ENCODE measurements at places on chromosomes 7 and 10.
A peak's percentile ranks its signal among the peaks of the same experiment; 100 is the strongest.

DNA sequence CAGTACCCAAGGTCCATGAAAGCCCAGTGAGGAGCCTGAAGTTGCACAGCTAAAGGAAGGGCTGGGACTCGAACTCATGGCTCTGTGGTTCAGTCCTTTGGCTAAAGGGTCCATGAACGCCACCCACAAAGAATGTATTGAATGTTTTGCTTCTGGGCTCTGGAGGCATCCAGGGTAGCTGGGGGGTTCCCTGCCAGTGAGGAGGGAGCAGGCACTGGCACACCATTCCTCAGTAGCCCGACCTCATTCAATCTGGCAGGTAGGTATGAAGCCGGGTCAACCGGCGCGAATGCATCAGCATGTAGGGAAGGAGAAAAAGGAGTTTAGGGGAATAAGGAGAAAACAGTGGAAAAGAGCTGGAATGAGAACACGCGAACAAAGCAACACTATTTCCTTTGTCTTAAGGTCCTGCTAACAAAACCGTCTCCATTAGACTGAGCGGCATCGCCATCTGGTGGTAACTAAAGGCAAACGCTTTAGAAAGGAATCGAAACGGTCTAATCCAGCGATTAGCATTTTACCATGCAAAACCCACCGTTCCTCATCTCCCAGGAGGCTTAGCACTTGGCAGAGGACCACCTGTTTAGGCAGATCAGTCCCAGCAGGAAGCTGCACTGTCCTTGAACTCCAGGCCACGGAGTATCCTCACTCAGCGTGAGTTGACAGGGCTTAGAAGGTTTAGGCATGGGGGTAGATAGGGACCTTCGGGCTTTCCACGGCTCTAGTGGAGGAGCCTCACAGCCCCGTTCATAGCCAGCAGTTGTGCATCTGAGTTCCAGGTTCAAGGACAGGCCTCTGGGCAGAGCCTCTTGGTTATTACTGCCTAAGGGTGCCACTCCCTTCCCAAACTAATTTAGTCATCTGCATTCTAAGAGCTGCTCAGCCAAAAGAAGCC lies 122.8 kb downstream of the UBE2H start:
- DNase-seq, result peak; percentile 30

GRCh38 chr7:144824360-144824759 lies 11.5 kb downstream of the TPK1 start:
- DNase-seq, result no peak

- DNase-seq, result no peak
Measured at GRCh38 chr10:72426986-72427385, 72.3 kb upstream of the DNAJB12 start.

DNA sequence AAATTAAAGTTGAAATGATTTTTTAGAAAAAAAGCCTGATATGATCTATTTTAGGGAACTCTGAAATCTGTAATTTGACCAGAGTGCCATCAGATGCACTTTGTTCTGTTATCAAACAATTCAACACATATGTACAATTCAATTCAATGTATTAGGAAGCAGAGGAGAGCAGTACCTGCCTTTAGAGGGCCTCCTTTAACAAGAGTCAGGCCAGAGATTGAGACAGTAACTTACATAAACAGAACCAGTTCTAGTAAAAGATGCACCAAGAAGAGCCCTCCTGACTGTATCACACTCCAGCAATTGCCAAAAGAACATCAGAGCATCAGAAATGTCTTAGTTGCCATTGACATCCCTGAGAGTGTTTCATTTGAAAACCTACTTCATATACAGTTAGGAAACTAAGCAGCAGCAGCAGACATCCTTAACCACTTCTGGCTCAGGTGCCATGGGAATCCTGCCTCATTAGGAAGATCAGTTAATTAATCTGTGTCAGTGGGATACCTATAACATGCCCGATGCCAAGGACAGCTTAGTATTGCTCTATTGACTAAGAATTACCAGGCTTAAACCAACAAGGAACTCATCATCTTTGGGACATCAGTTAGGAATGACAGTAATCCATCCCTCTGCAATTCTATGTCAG lies 1222.6 kb upstream of the LRRN3 start:
- no peak for DNase-seq

GRCh38 chr7:33039257-33039902 lies 23.2 kb downstream of the NT5C3A start:
- no peak for DNase-seq

- DNase-seq, result no peak
Measured at GRCh38 chr7:61111-61510, 131.3 kb upstream of the FAM20C start.

DNA sequence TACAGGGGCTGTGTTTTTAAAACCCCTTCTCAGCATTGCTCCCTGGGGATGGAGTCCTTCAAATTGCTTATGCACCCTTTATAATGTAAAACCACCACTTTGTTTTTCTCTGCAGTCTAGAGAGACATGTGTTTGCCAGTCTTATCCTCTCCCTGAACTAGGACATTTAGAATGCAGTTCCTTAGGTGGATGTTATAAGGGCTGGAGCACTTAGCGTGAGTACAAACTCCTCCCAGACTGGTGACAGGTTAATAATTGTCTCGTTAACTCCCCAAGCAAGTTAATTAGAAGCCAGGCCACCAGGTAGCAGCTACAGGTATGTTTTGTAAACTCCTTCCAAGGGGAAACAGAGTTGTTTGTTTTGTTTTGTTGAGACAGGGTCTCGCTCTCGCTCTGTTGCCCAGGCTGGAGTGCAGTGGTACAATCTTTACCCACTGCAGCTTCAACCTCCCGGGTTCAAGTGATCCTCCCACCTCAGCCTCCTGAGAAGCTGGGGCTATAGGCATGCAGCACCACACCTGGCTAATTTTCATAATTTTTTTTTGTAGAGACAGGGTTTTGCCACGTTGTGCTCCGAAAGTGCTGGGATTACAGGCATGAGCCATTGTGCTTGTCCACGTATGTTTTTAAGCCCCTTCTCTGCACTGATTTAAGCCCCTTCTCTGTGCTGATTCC lies 100.2 kb downstream of the FAM107B start:
- no peak for DNase-seq

DNA sequence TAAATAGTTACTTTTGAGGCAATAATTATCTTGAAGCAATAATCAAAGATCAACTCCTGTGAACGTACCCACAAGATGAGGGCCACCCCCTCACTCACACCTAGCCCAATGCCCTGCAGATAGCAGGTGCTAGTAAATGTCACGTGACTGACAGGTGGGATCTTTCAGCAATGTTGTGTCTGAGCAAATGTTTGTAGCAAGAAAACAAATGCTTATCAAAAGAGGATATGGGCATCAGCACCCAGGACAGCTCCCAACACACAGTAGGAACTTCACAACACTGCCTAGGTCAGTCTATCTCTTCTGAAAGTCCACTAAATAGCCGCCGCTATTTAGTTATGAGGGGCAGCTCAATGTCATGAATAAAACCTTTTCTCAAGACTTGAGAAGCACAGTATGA lies 120.8 kb upstream of the PDLIM1 start:
- no peak for DNase-seq

DNA sequence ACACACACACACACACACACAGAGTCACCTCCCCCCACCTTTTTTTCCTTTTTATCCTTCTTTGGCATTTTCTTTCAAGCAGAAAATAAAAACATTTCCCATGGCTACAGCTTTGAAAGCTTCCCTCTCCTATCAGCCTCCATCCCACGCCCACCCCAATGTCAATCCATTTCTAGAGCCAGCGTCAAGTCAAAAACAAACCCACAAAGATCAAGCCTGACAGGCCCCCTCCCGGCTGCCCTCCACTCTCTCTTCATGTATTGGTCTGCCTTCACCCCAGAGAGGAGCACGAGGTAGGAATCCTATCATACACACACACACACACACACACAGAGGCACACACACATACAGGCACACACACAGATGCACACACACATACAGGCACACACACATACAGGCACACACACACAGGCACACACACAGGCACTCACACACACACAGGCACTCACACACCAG lies 8.0 kb upstream of the TNRC18 start:
- no peak for DNase-seq

GRCh38 chr7:134660242-134660785 lies 13.7 kb downstream of the BPGM start:
- no peak for DNase-seq

DNA sequence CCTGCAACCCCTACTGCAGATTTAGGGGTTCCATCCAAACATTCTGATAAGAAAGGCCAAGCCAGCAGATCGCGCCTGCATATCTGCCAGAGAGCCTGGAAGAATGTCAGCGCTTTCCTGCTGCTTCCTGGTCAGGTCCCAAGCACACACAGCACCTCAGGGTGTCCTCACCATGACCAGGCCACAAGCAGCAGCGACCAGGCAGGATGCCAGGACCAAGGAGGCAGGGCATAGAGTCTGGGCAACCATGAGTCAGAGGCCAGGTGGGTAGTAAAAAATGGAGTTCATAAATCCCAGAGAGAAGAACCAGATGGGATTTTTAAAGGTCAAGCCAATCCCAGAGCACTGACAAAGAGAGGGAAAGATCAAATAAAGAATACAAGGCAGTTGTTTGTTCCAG lies 5.5 kb upstream of the FAM131B start:
- no peak for DNase-seq

Measured in activated effector memory CD4-positive, alpha-beta T cell treated with Interleukin-2 at 50 U/mL for 16 hours (primary cell).